ENCODE measurements at places on chromosomes 16 and 17.

DNA sequence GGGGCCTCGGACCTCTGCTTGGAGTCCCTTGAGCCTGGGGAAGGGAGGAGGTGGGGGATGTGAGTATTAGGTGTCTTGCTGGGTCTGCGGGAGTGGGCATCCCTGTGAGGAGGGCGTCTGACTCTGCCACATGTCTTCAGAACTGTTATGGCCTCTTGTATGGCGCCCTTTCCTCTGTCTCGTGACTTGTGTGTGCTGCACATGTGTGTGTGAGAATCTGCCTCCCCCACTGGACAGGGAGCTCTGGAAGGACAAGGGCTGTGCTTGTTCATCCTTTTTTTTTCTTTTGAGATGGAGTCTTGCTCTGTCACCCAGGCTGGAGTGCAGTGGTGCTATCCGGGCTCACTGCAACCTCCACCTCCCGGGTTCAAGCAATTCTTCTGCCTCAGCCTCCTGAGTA lies 33.4 kb downstream of the ARHGAP23 start:
- DNase-seq = no peak

- no peak for DNase-seq
Observed at GRCh38 chr16:75416904-75417565, 16.3 kb downstream of the CFDP1 start.

DNA sequence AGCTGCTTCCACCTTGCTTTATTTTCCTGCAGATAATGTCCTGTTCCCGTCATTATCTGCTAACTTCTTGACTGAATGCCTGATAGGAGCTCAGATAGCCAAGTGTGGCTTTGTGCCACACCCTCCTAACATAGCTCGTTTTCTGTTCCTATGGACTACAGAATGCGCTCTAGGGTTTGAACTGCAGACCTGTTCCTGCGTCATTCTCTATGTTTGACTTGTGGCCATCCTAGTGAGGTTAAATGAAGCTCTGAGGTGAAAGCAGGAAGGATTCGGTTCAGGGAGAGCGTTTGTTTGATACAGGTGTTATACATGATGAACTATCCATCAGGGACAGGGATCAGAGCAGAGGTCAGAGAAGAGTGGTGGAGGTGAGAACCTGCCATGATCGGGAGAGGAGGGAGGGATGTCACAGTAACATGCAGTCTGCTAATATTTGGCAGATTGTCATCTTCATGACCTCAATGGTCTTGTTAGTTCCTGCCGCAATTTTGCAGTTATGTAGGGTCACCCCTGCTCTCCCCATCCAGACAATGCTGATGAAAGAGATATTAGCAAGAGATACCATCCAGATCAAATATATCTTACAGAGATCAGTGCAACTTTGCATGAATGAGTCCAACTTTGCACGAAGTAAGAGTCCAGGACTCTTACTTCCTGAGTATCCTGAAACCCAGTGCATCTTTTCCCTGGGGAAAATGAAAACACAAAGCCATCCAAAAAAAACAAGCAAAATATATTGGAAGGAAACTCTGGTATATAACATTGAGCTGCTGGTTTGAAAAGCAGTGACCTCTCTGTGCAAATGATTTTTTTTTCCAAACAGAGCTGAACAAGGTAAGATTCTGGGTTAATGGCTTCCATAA lies 32.8 kb downstream of the MPHOSPH6 start:
- DNase-seq = no peak

DNA sequence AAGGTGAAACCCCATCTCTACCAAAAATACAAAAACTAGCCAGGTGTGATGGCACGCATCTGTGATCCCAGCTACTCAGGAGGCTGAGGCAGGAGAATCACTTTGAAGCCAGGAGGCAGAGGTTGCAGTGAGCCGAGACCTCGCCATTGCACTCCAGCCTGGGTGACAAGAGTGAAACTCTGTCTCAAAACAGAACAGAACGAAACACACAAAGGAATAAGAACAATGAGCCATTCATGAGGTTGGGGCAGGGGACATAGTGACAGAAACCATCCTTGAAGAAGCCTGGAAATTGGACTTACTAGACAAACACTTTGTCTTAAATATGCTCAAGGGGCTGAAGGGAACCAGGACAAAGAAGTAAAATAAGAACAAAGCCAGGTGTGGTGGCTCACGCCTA lies 39.4 kb downstream of the WDR45B start:
- no peak for DNase-seq

GRCh38 chr17:7437950-7438614 lies 1.2 kb upstream of the FGF11 start:
- DNase-seq = peak; percentile 84

DNA sequence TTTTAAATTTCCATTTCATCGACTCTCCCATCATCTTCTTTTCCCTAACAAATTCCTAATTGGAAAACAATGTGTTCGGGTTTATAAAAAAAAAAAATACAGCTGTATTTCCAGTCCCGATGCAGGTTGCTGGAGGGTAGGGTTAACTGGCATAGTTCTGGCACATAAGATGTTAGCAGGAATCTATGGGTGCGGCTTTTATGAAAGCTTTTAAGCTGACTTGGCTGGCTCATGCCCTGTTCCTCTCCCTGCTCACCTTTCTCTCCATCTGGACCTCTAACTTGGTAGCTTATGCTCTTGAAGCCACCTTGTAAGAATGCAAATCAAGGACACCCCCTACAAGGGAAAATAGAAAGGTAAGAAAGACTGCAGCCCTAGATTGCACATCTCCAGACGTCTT lies 33.2 kb upstream of the KCNJ2 start:
- DNase-seq = no peak

GRCh38 chr16:83501481-83501880 lies 306.3 kb upstream of the HSBP1 start:
- no peak for DNase-seq

GRCh38 chr16:10835281-10835931 lies 16.8 kb upstream of the TVP23A start:
- no peak for DNase-seq

GRCh38 chr16:22077700-22078313 lies 14.5 kb upstream of the VWA3A start:
- peak; percentile 77 for DNase-seq

DNA sequence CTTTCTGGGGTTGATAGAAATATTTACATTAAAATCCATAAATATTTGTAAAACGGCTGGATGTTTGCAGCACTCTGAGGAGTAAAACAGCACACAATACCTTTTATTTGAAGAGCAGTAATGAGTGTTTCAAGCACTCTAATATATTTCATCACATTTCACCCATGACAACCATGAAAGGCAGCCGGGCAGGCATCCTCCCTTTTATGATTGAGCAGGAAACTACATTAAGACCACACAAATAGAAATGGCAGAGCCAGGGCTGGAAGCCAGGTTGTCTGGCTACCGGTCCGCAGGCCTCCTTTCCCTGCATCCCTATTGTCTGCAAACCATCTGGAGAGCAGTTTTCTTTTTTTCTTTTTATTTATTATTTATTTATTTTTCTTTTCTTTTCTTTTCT lies 23.1 kb upstream of the GPRC5C start:
- DNase-seq = no peak

GRCh38 chr17:9817086-9817485 lies 4.8 kb downstream of the GSG1L2 start:
- DNase-seq = peak; percentile 69

GRCh38 chr17:56810343-56810742 lies 23.4 kb downstream of the C17orf67 start:
- no peak for DNase-seq

GRCh38 chr16:85608515-85608885 lies 4.6 kb upstream of the GSE1 start:
- DNase-seq = no peak

DNA sequence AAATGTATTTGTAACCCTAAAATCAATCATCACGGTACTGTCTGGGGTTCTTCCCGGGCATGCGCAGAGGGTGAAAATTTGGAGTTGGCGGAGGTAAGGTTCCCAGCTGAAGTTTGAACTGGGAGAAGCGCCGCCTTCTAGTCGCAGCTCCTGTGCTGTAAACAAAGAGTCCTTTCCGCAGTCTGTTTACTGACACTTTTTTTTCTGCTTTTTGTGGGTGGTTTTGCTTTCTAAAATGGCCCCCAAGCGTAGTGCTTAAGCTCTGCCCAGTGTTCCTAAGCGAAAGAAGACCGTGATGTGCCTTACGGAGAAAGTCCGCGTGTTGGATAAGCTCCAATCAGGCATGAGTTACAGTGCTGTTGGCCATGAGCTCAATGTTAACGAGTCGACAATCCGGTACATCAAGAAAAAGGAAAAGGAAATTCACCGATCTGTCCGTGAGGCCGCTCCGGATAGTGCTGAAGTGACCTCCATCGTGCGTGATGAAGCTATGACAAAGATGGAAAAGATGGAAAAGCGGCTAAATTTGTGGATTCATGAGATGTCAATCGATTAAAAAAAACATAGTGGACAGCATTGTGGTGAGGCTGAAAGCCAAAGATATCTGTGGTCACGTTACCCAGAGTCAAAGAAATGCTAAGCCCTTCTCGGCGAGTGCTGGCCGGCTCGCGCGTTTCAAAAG lies 570 bp upstream of the CFDP1 start:
- DNase-seq = peak; percentile 72

- DNase-seq = no peak
Observed at GRCh38 chr17:50634915-50635731, 442 bp downstream of the ABCC3 start.

DNA sequence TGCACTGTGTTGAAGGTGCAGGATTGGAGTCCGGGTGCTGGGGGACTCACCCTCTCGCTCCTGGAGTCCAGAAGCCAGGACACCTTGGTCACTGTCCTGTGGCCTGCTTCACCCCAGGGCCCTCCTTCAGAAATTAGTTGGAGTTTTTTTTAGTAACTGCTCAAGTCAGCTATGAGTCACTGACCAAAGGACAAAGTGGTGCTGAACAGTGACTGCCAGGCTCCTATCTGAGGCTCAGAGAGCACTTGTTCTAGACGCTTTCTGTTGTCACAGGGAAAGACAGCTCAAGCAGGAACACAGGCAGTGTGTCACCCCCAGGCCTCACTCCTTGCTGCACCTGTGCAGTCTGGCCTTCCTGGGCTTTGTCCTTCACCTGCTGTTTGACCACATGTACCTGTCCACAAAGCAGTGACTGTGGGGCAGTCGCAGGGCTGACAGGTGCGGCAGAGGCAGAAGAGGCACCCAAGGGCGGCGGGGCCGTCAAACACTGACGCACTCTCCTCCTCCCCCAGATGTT lies 4.1 kb upstream of the FAAP100 start:
- no peak for DNase-seq

DNA sequence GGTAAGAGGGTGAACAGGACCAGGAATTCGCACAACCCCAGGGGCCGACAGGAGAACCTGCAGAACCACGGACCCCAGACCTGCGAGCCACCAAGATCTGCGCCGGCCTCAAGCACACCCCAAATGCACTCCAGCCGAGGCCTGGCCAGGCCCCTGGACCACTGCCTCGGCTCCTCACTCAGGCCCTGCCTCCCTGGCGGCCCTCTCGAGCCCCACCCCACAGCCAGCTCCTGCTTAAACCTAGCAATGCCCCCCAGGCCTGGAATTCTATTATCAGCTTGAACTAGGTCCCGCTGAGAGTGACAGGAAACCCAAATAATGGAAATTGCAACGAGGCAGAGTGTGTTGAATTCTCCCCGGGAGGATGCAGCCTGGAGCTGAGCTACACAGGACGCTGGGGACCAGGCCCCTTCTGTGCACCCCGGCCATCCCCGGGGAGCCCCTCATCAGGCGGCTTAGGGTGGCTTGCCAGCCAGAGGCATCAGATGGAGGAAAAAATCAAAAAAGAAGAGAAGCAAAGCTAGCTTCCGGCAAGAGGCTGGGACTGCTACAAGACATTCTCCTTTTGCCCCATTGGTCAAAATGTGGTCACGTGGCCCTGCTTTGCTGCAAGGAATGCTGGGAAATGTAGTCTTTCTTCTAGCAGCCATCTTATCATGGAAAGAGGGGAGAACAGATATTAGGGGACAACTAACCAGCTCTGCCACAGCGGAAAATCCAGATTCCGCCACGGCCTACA lies 2.4 kb upstream of the ENPP7 start:
- DNase-seq = peak; percentile 87

GRCh38 chr16:11217651-11218603 lies 38.1 kb downstream of the SOCS1 start:
- DNase-seq = no peak

DNA sequence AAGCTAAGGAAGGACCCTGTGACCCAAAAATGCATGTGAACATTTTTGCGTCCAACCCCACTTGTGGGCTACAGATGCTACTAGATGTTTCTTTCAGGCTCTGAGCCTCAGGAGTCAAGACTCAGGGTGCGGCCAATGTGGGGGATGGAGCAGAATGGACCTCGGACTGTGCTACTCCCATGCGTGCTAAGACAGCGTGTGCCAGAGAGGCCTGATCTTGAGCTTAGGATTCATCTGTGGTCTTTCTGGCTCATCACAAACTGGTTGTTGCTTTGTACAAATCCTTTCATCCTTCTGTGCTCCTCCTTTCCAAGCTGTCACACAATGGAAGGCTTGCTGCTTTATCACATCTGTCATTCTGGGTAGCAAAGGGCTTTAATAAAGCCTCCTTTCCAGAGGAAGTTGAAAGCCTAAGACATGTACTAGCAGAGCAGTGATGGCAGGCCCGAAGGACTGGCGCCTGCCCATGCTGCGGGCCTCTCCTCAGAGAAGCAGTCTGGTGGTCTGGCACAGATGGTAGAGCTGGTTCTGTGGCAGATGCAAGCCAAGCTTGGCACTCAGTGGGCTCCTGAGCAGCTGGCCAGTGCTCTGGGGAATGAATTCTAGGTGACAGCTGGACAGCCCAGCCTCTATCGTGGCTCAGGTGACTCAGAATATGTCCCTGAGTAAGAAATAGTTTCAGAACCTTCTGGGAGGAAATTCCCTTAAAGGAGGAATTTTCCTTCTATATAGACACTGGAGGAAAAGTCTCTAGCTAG lies 27.8 kb downstream of the COG4 start:
- DNase-seq = no peak

- no peak for DNase-seq
Observed at GRCh38 chr17:4594931-4595684, 10.8 kb downstream of the SMTNL2 start.

- no peak for DNase-seq
Observed at GRCh38 chr16:3995001-3995400, 114.5 kb upstream of the CREBBP start.

Measured in cardiac muscle cell (in vitro differentiated cells and primary cell).